ENCODE measurements at places on chromosomes 3 and 15. TPM values are rescaled to one million over a fixed set of nuclear protein-coding genes. Genes with fewer than 3 reads are reported as not detected.

DNA sequence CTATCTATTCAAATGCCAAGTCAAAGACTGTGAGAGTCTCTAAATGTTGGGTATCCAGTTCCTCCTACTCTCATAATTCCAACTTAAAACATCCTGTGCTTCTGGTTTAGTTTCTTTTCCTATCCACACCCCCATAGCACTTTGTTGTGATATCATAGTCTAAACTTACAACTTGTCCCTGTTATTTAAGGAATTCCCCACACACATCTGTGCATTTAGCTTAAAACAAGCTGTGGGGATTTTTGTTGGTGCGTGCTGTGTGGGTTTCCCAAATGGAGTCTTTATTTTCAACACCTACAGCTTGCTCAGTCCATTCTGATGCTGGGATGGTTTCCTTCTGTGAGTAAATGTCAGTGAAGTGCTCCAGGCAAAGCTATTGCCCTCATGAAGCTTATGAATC, 167.3 kb downstream of the GMNC start:
- DNase-seq: no peak

DNA sequence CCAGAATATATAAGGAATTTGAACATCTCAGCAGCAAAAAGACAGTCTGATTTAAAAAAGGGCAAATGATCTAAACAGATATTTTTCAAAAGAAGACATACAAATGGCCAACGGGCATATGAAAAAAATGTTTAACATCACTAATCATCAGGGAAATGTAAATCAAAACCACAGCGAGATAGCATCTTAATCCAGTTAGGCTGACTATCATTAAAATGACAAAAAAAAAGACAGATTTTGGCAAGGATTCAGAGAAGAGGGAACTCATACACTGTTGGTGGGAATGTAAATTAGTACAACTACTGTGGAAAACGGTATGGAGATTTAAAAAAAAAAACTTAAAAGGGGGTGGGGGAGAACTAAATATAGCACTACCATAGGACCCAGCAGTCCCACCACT, 47.9 kb downstream of the RNF13 start:
- DNase-seq: no peak

- DNase-seq: no peak
These were observed 3.5 kb downstream of the PDE8A start for GRCh38 chr15:84985158-84985557.

- no peak for DNase-seq
These were observed 57.5 kb upstream of the ITGA11 start for GRCh38 chr15:68489421-68489820.

Gene SPATA12
- not detected for total RNA-seq
